Fibroblast of lung (primary cell): ENCODE measurements at places on chromosomes 16 and 17. TPM values are rescaled to one million over a fixed set of nuclear protein-coding genes. Genes with fewer than 3 reads are reported as not detected.
A peak's percentile ranks its signal among the peaks of the same experiment; 100 is the strongest.

GRCh38 chr17:50668025-50668837, 33.5 kb downstream of the ABCC3 start:
- peak; percentile 57 for DNase-seq

GRCh38 chr17:81523402-81524038, 4.7 kb upstream of the FSCN2 start:
- no peak for DNase-seq

DNA sequence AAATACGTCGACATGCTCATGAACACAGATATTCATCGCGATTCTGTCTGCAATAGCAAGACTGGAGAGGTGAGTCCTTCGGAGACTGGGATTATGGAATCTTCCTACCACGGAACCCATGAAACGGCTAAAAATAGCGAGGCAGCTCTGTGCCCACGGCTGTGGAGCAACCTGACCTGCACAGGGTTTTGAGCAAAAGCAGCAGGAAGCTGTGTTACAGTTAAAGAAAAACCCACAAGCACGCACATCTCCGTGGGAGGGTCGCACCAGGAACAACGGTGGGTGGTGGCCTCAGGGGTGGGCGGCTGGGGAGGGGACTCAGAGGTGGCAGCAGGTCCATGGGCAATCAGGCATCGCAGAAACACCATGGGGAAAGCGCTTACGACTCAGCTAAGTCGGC, 24.8 kb downstream of the SLC38A10 start:
- no peak for DNase-seq

DNA sequence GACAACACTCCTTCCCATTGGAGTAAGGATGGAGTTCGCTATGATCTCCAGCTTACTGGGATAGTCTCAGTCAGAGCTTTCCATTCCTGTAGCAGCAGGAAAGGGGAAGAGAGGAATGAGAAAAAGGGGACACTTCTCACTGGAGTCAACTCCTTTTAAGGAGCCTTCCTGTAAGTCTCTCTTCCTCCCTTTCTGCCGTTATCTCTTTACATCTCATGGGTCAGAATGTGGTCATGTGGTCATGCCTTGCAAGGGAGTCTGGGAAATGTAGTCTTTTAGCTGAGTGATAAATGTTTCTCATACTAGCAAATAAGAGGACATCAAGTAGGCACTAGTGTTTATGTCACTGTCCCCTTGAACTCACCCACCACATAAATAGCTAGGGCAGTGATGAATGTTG, 227.3 kb downstream of the HAPSTR1 start:
- DNase-seq: no peak

GRCh38 chr16:19776565-19776964, 58.5 kb downstream of the IQCK start:
- DNase-seq: no peak

The MRPL45 gene
- total RNA-seq: 34.7 and 35.4 TPM in 2 replicates

The GNPTG gene
- 38.8 and 40.8 TPM in 2 replicates for total RNA-seq

GRCh38 chr16:1890708-1891050, 18.7 kb upstream of the MEIOB start:
- DNase-seq: no peak

GRCh38 chr17:31608659-31609254, 217.3 kb downstream of the RAB11FIP4 start:
- no peak for DNase-seq

DNA sequence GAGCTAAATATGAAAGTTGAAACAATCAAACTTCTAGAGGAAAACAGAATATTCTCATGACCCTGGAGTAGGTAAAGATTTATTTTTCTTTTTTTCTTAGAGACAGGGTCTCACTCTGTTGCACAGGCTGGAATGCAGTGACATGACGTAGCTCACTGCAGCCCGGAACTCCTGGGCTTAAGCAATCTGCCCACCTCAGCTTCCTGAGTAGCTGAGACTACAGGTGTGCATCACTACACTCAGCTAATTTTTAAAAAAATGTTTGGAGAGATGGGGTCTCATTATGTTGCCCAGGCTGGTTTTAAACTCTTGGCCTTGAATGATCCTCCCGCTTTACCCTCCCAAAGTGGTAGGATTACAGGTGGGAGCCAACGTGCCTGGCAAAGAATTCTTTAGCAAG, 15.5 kb downstream of the IKZF3 start:
- no peak for DNase-seq

The TMIGD1 gene
- not detected in 2 replicates for total RNA-seq
